ENCODE measurements at places on chromosomes 3 and 15.

- no peak for DNase-seq
These were observed 175.0 kb downstream of the KLF13 start for GRCh38 chr15:31501536-31502157.

- no peak for DNase-seq
These were observed 41.1 kb downstream of the ACAA1 start for GRCh38 chr3:38095669-38096483.

DNA sequence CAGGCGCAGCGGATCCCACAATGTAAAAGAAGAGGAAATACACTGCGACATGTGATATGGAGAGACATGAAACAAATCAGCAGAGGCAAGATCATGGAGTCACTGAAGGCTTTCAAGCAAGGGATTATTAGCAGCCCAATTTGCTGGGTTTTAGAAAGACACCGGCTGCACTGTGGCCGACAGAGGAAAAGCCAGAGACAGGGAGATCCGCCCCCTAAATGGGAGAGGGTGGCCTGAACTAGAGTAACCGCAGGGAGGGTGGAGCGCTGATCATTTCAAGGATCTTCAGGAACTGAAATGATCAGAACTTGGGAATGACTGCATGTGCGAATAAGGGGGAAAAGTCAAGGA is 612 bp upstream of the C15orf40 start:
- DNase-seq, result no peak

- DNase-seq, result no peak
These were observed 2.2 kb downstream of the ICE2 start for GRCh38 chr15:60476713-60477112.

DNA sequence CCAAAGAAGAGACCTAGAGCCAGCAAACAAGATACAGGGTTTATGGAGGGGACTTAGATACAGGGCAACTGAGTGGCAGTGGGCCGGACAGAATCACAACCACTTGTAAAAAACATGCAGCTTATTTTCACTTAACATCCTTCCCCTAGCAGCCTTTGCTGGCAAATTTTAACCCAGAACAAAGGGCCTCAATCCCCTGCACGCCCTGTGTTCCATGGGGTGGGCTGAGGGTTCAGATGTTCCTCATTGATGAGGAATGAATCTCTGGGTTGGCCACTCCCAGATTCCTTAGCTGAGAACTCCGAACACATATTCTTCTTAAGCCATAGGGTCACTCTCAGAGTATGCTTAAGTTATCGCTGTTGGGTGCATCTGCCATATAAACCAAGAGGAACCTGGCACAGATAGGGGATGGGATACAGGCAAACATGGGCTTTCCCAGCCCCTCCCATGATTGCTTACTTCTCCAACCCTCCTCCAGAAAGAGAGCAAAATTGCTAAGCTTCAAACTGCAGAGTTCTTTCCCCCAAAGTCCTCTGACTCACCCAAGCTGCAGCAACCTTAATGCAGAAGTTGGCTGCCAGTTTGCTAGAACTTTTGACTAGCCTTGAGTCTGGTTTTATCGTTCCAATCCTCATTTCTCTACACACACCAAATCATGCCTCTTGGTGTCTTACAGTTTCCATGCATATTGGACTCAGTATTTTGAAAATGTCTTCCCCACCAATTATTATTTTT is 146.9 kb downstream of the CD47 start:
- DNase-seq, result no peak

- no peak for DNase-seq
These were observed 12.3 kb upstream of the MFSD1 start for GRCh38 chr3:158789592-158789991.

GRCh38 chr3:94414418-94414817 is 351.6 kb downstream of the NSUN3 start:
- DNase-seq, result no peak

DNA sequence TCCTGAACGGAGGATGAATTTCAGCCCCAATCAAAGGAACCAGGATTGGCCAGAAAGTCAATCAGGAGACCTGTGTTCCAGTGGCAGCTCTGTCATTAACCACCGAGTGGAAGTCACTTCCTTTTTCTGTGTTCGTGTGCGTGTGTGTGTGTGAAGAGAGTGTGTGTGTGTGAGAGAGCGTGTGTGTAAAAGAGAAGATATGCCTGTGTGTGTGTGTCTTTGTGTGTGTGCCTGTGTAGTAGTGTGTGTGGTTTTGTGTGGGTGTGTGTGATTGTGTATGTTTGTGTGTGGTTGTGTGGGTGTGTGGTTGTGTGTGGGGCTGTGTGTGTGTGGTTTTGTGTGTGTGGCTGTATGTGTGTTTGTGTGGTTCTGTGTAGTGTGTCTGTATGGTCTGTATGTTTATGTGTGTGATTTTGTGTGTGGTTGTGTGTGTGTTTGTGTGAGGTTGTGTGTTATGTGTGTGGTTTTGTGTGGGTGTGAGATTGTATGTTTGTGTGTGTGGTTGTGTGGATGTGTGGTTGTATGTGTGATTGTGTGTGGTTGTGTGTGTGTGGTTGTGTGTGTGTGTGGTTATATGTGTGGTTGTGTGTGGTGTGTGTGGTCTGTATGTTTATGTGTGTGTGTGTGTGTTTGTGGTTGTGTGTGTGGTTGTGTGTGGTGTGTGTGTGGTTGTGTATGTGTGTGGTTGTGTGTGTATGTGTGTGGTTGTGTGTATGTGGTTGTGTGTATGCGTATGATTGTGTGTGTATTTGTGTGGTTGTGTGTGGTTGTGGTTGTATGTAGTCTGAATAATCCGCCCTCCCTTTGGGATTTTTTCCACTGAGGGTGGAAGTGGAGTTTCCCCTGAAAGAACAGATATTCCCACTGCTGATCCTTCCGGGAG is 314.4 kb downstream of the SHQ1 start:
- no peak for DNase-seq

DNA sequence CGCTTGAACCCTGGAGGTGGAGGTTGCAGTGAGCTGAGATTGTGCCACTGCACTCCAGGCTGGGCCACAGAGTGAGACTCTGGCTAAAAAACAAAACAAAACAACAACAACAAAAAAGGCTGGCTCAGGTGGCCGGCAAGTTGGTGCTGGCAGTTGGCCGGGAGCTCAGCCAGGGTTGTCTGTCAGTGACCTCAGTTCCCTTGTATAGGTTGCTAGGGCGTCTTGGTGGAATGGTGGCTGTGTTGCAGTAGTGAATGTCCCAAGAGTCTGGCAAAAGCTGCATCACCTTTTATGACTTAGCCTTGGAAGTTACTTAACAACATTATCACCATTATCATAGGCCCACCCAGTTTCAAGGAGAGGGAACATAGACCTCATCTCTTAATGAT is 40.6 kb downstream of the ASB7 start:
- no peak for DNase-seq

- DNase-seq, result no peak
These were observed 13.9 kb downstream of the ICE2 start for GRCh38 chr15:60464836-60465630.

- no peak for DNase-seq
These were observed 138.3 kb upstream of the ROBO1 start for GRCh38 chr3:79906106-79906505.

GRCh38 chr3:52896613-52897012 is 735 bp downstream of the STIMATE start:
- no peak for DNase-seq

Data from stimulated activated CD4-positive, alpha-beta T cell treated with anti-CD3 and anti-CD28 coated beads, Interleukin-15, amount 100 ng/mL, for 1 hour (primary cell).